ENCODE measurements at places on chromosomes 2 and 18.

GRCh38 chr18:7572822-7573221, 5.7 kb downstream of the PTPRM start:
- DNase-seq, result no peak

GRCh38 chr2:230865766-230866755, 1.3 kb downstream of the ITM2C start:
- DNase-seq, result peak; percentile 14

GRCh38 chr18:13502585-13502984, 223.8 kb downstream of the FAM210A start:
- DNase-seq, result no peak

DNA sequence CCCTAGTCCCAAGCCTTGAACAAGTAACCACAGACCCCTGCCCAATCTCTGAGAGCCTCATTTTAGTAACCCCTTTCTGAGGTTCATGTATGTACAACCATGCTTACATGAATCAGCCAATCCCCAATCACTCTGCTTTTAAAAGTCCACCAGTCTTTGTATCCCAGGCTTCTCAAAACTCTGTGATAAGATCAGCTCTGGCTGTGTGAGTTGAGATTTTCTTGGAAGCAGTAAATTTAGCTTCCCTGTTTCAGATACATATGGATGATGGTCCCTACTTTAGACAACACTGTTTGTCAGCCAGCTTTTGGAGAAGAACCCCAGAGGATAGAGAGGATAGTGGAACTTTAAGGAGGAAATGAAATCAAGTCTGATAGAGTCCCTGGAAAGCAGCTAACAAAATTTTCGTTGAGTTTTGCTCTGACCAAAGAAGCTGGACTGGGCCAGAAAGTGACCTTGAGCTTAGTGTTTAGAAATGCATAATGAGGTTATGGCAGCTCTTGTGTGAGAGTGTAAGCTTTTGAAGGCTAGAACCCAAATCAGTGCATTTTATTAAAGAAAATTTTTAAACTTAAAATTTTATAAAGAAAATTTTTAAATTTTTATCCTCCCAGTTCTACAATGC, 3.7 kb downstream of the ADNP2 start:
- DNase-seq, result no peak

DNA sequence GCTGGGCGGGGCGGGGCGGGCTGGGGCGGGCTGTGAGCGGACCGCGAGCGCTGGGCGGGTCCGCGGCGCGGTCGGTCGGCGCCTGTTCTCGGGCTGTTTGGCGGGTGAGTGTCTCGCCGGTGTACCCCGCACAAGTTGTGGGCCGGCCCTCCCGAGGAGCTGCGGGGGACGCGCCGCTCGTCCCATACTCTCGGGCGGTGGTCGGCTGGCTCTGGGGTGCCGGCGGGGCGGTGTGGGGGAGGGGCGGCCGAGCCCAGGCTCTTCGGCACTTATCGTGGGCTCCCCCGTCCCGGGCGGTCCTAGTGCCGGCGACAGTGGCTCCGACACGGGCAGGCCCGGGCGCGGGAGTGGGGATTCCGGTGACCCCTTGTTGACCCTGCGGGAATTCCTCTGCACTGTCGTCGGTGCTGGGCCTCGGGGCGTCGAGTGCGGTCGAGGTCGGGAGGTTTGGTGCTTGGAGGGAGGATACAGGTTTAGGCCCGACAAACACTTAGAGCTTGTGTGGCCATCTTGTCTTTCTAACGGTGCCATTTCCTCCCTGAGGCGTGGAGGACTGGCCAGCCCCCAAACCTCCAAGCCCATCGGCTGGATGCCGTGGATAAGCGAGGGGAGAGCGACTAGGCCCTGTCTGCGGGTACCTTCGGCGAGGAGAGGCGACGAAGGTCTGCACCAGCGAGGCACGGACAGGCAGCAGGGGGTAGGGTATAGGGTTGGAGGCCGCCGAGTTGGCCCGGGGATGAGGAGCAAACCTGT, at the start of gene SEPTIN2:
Gene SEPTIN2 (plus strand): TSS at position 47 of the 753 bp plus-strand sequence. CDS start 8,308 bp downstream, outside the sequence.
- peak; percentile 82 for DNase-seq

DNA sequence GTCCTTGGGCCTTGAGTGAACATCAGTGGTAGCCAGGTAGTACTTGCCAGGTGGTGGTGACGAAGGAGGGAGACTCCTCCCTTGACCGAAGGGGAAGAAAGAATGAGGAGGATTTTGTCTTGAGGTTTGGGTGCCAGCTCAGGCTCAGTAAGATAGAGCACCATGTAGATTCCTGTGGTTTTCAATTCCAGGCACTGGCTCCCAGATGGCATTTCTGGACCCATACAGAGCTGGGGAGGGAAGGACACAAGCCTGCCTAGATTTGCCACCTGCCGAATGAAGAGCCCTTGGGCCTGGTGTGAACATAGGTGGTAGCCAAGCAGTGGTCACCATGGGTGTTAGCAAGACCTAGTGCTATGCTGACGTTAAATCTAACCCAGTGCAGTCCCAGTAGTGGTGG, 108.8 kb upstream of the UBE2E3 start:
- no peak for DNase-seq

DNA sequence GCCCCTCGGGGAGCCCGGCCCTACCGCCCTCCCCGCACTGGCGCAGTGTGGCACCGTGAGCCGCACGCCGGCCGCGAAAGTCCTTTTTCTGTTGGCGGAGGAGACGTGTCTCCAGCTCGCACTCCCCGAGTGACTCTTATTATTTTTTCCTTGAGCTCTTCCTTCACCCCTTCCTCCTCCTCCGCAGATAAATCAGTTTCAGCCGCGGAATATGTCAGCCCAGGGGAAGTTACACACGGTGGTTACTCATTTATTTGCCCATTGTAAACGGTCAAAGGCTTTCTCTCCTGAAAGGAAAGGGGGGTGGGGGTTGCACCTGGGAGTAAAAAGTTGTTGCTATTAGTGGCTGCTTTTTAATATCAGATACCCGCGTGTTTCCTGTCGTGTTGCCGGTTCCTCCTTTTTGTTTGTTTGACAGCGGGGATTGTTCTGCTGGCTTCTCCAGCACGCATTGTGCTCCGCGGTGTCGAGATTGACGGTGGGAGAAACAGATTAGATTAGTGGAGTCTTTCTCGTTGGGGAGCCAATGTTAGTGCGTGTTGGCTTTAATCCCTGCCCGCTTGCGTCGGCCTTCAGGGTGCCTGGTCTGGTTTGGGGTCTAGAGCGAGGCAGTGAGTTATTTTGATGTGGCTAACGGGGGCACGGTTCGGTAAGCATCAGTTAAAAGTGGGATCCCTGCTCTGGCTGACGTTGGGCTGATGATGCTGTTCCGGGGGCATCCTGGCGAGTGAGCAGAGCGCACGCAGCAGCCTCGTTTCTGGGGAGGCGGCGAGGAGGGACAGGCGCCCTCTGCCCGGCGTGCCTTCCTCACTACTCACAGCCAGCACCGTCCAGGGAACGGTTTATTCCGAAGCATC, 1.6 kb downstream of the CRIM1 start:
- DNase-seq, result no peak

GRCh38 chr2:63639344-63639743, 50.6 kb downstream of the MDH1 start:
- no peak for DNase-seq

- no peak for DNase-seq
These were observed 208.9 kb downstream of the ASB1 start for GRCh38 chr2:238635647-238636051.

DNA sequence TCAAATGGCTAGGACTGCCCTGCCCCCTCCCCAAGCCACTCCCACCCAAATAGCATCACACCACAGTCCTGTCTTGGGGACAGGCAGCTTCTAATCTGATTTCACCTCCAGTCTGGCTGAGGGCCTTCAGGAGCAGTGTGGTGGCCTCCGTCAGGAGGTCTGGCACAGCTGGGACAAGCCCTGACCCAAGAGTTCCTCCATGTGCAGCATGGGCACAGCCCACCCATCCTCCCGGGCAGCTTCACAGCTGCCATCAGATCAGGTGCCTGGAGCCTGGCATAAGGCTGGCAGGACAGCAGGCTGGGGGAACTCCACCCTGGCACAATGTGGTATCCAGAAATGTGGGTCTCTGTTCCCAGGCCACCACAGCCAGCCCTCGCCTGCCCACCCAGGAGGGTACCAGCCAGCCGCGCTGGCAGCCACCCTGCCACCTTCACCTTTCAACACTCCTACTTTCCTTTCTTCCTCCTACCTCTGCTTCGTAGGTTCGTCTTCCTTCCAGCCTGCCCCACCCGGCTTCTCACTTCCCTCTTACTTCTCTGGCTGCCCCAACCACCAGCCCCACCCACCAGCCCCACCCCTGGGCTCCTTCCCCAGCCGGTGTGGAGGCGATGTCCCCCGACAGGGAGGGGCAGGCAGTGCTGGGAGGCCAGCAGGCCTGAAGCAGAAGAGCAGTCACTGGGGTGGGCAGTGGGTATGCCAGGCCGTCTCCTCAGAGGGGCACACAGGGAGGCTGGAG, at the start of gene CAPG:
Gene CAPG (minus strand): TSS at position 522 of the 739 bp plus-strand sequence. CDS start 8,221 bp downstream, outside the sequence.
- peak; percentile 24 for DNase-seq

DNA sequence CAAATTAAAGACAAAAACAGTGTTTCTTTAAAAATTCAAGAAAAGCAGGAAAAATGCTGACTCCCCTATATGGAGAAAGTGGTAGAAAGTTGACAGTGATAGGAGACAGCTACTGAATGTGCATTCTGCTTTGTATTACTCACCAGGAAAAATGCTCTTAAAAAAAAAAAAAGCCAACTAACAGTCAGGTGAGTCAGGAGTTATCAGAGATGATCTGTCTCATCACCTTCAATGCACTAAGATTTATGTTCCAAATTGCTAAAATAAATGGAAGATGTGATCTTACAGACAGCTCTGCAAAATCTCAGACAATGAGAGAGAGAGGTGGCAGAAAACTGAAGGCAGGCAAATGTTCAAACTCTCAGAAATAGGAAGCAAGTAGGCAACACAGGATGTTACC, 47.6 kb upstream of the ZNF521 start:
- no peak for DNase-seq

GRCh38 chr2:226199555-226199954, 600.1 kb downstream of the IRS1 start:
- no peak for DNase-seq

- DNase-seq, result no peak
These were observed 78.5 kb downstream of the CCDC85A start for GRCh38 chr2:56262241-56262640.

DNA sequence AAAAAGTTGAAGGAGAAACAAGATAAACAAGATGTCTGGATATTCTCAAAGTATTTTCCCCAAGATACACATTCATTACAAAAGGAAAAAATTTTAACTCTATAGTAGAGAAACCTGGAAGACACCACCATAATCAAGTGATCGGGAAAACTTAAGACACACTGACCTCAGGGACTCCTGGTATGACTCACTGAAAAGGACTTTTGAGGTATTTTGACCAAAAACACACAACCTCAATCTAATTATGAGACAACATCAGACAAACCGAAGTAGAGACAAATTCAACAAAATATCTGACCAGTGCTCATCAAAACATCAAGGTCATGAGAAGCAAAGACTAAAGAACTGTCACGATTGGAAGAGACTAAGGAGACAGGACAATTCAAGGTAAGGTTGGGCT, 34.7 kb downstream of the LPIN2 start:
- DNase-seq, result no peak

GRCh38 chr2:184532551-184532950, 65.8 kb upstream of the ZNF804A start:
- DNase-seq, result no peak

DNA sequence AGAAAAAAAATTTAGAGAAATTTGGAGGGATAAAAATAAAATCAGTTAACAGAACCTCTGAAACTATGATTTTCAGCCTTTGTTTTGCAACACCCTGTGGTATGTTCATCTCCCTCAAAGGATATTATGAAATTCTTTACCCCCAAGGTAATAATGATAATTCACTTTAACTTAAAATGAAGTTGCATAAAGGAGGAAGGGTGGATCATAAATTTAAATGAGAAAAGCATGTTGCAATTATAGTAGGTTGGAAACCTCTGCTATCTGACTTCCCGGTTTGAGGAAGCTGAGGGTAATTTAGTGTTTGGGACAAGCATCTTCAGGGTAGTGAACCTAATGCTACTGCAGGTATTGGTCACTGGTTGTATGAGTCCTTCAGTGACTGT, 102.9 kb downstream of the BABAM2 start:
- DNase-seq, result no peak

- DNase-seq, result no peak
These were observed 14.6 kb upstream of the MCM6 start for GRCh38 chr2:135890835-135891234.

GRCh38 chr2:35731674-35732073, 623.9 kb upstream of the CRIM1 start:
- no peak for DNase-seq

DNA sequence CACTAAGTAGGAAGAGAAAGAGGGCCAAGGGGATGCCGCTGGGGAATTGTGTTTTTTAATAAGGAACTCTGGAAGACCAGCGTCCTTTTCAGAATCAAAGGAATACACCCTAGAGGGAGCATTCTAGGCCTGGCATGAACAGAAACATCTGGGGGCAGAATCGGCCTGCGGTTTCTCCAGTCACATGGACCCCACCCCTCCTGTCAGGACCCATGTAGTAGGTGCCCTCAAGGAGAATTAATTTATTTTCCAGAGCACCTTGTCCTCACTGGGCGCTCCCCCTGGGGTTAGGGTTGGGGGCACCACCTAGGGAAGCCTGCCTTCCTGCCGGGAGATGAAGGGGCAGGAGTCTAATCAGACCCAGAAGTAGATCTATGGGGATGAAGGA, 44.2 kb downstream of the TMEM37 start:
- no peak for DNase-seq

DNA sequence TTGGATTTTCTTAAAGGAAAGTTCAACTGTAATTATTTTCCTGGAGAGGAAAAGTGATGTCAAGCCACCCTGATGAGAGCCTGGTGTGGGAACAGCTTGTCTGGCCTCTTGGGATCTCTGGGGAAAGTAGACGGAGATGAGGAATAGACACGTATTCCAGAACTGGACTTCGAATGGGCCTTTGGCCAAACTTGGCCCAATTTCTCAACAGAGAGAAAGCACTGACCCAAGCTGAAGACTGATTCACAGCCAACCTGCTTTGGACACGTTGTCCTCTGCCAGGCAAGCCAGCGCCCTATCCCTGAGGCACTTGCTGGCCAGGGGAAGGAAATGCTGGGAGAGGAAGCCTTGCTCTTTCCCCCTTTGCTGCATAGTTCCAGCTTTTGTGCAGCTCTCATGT, 70.8 kb upstream of the CTAGE1 start:
- DNase-seq, result no peak

- no peak for DNase-seq
These were observed 4.2 kb upstream of the MYO7B start for GRCh38 chr2:127531221-127531648.
